DMS53 (cell line): ENCODE measurements at places on chromosomes 12 and 14.

DNA sequence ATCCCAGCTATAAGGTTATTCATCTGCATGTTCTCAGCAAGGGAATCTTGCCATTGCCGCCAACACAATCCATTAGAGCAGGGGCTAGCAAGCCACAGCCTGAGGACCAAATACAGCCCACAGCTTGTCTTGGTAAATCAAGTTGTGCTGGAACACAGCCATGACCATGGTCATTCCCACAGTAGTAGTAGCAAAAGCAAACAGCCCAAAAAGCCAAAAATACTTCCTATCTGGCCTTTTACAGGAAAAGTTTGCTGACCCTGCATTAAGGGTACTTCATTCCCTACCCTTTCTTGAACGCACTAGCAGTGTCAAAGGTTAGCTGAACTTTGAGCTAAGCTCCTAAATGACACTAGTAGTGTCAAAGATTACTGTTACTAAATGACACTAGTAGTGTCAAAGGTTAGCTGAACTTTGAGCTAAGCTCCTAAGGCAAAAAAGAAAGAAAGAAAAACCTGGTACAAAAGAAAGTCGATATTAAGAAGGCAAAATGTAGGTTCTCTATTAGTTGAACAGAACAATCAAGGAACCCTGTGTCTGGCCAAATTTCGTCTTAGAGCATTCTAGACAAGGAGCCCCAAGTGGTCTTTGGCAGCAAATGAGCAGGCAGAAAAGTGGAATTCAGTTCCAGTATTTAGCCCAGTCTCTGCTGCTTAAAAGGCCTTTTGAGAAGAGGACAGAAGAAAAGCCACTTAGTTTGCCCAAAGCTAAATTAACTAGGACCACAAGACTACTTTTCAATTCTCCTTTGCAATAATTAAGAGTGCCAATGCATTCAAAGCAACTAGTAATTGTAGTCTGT, 67.7 kb downstream of the NT5DC3 start:
- DNase-seq, result no peak

DNA sequence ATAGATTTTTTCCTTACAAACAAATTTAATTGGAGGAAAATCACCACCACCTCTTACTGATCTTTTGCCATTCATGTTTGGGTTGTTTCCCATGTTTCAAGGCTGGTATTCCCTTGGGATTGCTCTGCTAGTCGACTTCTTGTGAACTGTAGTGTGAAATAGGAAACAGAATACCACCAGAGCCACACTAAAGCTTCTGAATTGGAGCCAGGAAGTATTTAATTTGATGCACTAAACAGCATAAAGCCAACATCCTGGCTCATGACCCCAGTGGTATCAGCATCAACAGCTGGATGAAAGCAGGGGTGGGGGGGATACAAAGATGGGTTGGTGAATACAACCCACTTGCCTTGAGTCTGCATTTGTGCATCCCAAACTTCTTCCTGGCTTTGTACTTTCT, 127.5 kb downstream of the TBC1D30 start:
- no peak for DNase-seq

- peak; percentile 7 for DNase-seq
Measured at GRCh38 chr14:67319142-67319541, 40.5 kb downstream of the ATP6V1D start.

- DNase-seq, result no peak
Measured at GRCh38 chr14:53214384-53214783, 61.3 kb upstream of the DDHD1 start.

DNA sequence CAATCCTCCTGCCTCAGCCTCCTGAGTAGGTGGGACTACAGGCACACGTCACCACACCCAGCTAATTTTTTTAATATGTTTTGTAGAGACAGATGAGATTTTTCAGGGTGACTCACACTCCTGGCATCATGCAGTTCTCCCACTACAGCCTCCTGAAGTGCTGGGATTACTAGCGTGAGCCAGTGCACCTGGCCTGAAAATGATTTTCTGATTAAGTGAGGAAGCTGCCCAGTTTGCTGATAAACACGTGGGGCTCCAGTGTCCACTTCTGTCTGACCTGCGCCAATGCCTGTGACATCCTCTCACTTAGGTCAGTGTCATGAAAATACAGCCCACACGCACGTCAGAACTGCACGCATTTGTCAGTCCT, 37.0 kb upstream of the SFSWAP start:
- DNase-seq, result peak; percentile 82

GRCh38 chr12:60106214-60106613, 510.4 kb downstream of the SLC16A7 start:
- DNase-seq, result peak; percentile 53

DNA sequence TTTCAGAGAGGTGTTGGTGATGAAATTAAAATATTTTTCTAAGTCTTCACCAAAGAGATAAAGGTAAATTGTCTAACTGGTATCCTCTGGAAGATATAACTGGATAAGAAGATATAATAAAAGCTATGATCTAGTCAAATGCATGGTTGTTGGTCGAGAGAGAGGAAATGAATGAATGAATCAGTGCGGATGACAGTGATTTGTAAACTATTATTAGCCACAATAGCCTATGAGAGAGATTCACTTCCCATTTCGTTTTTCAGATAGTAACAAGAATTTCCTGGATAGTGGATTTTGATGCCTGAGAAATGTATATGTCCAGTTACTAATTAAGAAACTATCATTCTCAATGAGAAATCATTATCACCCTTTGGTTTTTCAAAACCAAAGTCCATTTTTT, 63.1 kb downstream of the HEATR5A start:
- DNase-seq, result no peak

GRCh38 chr14:50745401-50746058, 77.4 kb upstream of the SAV1 start:
- DNase-seq, result no peak

GRCh38 chr12:55037351-55037987, 17.7 kb downstream of the NEUROD4 start:
- peak; percentile 46 for DNase-seq

- DNase-seq, result no peak
Measured at GRCh38 chr12:92156139-92156538, 10.5 kb upstream of the BTG1 start.

DNA sequence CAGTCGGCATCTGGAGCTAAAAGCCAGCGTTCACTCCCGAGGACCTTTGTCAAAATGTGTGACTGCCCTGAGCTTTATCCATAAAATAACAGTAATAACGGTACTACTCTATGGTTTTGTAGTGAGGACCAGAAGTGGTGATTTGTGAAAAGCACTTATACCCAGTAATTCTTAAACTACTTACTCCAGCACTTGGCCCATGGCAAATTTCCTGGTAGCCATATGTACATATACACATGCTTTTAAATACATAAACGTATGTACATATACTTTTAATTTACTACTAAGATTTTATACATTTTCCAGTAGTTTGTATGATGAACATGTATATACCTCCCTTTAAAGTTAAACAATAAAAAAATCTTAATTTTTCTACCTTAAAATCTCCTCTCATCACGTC, 163.8 kb upstream of the TMEM132C start:
- DNase-seq, result no peak

DNA sequence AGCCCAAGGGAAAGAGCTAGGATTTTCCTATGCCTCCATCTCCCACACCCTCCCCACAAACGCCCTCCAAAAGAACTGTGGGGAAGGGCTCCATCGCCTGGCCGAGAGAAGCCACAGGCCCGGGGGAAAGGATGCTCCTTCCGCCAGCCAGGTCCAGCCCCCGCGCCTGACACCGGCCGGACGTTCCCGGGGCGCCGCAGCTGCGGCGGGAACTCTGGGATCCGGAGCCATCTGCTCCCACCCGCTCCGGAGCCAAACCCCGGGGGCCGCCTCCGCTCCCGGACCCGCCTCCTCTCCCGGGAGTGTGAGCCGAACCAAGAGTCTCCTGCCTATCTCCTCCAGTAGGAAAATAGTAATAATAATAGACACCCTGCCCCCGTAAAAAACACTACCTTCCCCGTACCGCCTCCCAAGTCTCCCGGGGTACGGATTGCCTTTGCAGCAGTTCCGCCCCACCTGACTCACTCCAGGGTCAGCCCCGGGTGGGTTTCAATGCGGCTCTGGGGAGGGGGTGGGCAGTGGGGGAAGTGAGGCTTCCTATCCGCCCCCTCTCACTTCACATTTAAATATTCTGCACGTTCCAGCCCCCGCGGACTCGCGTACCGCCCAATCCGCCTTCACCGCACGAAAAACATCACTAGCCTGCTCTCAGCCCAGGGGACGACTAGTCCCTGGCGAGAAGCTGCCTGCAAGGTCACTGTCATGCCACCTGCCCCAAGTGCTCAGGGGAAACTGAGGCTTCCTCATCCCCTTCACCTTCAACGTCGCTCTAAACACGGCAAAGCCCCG, 2.4 kb downstream of the AGAP2 start:
- DNase-seq, result peak; percentile 88

GRCh38 chr12:97368462-97369163, 94.0 kb upstream of the RMST start:
- DNase-seq, result no peak

DNA sequence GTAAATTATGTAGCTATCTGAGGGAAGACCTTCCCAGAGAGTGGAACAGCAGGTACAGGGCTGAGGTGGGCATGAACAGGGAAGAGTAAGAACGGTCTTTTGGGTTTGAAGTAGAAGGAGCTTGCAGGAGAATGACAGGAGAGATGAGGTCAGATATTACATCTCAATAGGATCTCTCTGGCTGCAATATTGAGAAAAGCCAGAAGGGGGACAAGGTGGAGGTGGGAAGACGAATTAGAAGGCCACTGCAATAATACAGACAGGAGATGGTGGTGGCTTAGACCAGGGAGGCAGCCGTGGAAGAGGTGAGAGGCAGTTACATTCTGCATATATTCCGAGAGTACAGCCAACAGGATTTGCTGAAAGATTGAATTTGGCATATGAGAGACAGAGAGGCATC, 310.2 kb downstream of the APAF1 start:
- peak; percentile 91 for DNase-seq

DNA sequence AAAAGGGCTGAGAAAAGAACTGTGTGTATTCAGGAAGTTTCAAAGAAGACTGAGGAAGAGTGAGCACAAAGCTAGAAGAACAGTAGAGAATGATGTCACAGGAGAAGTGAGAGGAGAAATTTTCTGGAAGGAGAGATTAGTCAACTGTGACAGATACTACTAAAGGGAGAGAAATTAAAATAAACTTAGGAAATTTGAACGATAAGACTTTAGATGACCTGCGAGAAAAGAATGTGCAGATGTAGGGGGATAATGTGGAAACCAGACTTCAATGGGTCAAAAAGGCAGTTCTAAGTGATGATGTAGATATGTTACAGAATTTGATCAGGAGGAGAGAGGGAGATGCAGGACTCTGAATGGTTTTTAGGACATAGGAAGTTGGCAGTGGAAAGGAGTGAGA, 287.4 kb downstream of the SYT1 start:
- no peak for DNase-seq

DNA sequence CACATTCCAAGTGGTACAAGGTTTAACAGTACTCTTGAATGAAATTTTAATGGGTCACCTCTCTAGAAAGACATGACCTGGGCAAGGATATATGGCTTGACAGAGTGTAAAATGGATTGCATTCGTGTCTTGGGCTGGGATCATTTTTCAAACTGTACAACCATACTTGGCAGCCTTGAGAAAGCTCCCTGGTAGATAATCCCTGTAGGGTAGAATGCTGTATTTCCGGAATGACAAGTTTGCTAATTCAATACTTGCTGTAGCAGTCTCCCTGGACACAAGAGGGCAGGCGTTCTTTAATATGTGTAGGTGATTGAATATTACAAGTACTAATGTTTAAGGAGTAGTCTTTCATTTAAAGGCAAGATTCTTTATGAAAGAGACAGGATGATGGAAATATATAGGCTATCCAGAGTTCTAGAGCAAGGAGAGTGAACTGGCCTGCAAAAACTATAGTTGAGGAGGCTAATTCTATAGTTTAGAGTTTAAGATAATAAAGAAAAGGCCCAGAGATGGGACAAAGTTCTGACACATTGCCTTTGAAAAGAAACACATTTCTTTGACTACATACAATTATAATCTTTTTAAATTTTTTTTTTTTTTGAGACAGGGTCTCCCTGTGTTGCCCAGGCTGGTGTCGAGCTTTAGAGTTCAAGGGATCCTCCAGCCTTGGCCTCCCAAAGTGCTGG, 53.4 kb downstream of the PLBD1 start:
- peak; percentile 99 for DNase-seq

- DNase-seq, result no peak
Measured at GRCh38 chr14:99936738-99937474, 128.3 kb upstream of the EVL start.

GRCh38 chr14:96165493-96166436, 38.9 kb upstream of the BDKRB2 start:
- no peak for DNase-seq

- no peak for DNase-seq
Measured at GRCh38 chr12:123111498-123112165, 39.3 kb downstream of the PITPNM2 start.
